ENCODE measurements at places on chromosomes 16 and 17.

DNA sequence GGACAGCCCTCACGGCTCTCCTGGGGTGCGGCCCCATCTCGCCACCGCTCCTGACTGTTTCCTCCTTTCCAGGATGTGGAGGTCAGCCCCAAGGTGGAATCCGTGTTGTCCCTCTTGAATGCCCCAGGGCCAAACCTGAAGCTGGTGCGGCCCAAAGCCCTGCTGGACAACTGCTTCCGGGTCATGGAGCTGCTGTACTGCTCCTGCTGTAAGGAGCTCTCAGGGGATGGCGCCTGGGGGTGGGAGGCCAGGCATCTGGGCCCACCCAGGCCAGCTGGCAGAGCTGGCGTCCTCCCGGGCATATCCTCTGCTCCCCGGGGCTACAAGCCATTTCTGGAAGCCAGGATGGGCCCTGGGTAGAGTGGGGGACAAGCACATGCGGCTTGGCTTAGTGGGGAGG is 13.2 kb downstream of the IL34 start:
- no peak for DNase-seq

DNA sequence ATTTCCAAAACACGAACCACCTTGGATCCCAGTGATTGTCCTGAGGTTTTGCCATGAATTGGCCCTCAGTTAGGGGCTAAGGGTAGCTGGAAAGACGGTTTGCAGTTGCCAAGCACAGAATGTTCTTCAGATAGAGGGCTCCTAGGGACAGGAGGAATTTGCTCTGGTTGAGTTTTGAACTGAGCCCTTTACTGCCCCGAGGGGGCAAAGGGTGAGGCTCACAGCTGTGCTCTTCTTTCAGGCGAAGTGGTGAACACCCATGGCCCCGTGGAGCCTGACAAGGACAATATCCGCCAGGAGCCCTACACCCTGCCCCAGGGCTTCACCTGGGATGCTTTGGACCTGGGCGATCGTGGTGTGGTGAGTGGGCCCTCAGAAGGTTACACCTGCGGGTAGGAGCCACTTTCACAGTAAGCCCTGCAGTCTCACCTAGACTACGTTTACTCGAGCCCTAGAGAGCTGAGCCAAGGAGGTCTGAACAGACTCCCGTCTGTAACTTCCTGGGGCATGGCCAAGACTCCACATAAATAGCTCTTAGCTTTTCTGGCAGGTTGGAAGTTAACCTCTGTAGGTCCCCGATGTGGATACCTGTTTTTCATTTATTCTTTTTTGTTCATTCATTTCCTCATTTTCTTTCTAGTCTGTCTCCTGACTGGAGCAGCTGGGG is 32.5 kb downstream of the NMT1 start:
- DNase-seq: no peak

GRCh38 chr16:26601335-26601734 is 465.4 kb upstream of the C16orf82 start:
- no peak for DNase-seq

GRCh38 chr16:80171746-80172145 is 369.0 kb upstream of the DYNLRB2 start:
- no peak for DNase-seq

DNA sequence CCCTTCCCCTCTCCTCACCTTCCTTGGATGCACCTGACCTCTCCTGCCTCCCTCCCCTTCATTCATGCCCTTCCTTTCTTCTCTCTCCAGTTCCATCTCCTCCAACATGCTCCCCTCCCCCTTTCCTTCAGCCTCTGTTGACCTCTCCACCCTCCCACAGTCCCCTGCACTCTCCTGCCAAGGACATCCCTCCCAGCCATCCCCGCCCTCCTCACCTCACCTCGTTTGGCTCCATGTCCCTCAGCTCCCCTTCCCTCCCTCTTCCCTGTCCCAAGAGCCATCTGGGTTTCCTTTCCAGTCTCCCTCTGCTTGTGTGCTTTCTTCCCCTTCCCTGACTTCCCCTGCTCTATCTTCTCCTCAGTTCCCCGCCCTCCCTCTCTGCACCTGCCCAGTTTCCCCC is 819.7 kb downstream of the KCNJ18 start:
- no peak for DNase-seq

- no peak for DNase-seq
Measured at GRCh38 chr17:39923836-39924690, 3.3 kb downstream of the ORMDL3 start.

GRCh38 chr16:11699234-11699894 is 31.1 kb downstream of the SNN start:
- no peak for DNase-seq

GRCh38 chr17:1960545-1960912 is 64.6 kb downstream of the RTN4RL1 start:
- DNase-seq: no peak

DNA sequence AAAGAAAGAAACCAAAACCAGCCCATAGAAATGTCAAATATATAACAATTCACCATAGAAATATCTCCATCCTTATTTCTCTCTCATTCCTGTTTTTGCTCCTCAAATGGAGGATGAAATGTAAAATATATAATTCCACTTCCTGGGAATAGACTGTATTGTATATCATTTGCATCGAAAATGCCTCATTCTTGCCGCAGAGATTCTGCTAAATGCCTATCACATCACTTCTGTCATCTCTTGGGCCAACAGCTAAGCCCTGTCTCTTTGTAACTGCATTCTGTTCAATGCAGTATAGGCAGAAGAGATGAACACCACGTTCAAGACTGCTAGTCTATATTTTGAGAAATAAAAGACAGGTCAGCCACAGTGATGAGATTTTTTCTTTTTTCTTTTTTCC is 956.3 kb upstream of the SOX9 start:
- DNase-seq: no peak

- no peak for DNase-seq
Measured at GRCh38 chr16:50268352-50268751, 2.0 kb downstream of the ADCY7 start.

DNA sequence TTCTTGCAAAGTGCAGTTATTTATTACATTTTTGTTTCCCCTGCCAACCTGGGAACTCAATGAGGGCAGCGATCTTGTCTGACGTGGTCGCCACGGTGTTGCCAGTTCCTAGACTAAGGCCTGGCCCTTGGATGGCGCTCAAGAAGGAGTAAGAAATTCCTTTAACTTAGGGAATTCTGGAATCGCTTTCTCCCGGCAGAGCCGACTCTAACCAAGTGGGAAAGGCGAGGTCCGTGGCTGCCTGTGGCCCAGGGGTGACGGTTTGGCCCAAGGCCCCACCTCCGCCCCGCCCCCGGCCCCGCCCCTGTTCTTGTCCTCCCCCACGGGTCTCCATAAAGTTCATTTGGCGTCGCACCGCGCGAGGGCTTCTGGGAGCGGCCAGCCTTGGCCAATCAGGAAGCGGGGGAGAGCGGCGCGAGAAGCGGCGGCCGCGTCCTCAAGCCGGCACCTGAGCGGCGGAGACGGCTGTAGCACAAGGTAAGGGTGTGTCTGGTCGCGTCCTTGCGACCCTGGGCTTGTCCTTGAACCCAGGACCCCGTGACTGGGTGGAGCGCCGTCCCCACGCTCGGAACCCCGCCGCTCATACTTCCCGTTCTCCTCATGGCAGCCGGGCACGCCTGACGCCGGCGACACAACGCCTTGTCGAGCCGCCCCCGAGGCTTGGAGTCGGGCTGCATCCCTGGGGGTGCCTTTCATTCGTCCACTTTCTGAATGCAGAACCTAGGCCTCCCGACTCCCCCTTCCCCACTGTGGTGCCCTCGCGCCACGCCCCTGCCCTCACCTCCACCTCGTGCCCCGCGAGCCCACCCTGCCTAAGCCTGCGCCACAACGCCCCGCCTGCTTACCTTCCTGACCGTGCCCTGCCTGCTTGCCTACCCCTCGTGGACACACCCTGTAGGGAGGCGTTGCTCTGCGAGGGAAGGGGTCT is at the start of gene NUP93:
NUP93 (plus strand) TSS at position 395 of the 928 bp plus-strand sequence. CDS start 18,119 bp downstream, outside the sequence.
- DNase-seq: peak; percentile 85

DNA sequence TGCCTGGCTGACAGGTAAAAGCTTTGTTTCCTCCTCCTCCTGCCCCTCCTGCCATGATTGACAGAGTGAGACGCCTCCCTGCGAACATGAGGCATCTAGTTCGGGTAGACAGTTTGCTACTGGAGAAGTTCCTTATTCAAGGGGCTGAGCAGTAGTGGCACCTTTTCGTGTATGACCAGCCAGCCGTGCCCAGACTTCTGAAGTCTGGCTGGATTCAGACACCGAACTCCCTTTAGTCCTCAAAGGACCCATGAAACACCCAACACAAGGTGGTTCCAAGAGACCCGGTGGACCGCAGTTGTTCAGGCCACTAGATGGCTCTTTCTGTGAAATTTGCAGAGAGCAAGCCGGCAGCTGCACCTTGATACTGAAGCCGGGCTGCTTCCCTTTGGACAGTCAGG is 192.8 kb downstream of the XYLT1 start:
- no peak for DNase-seq

DNA sequence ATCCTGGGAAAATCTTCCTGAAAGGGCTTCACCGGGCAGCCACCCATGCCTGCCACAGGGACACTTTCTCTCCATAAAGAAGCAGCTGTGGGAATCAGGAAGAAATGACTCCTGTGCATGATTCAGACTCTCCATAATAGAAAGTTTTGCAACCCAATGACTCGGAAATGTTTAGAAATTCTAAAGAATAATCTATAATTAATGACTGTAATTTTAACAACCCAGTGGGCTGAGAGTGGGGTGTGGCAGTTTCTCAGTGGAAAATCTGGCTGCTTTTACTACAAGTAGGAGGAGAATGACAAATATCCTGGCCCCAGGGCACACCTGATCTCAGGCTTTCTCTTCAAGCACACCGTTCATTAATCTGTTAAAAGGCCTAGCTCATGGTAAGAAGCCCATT is 25.7 kb downstream of the IRF8 start:
- DNase-seq: no peak

DNA sequence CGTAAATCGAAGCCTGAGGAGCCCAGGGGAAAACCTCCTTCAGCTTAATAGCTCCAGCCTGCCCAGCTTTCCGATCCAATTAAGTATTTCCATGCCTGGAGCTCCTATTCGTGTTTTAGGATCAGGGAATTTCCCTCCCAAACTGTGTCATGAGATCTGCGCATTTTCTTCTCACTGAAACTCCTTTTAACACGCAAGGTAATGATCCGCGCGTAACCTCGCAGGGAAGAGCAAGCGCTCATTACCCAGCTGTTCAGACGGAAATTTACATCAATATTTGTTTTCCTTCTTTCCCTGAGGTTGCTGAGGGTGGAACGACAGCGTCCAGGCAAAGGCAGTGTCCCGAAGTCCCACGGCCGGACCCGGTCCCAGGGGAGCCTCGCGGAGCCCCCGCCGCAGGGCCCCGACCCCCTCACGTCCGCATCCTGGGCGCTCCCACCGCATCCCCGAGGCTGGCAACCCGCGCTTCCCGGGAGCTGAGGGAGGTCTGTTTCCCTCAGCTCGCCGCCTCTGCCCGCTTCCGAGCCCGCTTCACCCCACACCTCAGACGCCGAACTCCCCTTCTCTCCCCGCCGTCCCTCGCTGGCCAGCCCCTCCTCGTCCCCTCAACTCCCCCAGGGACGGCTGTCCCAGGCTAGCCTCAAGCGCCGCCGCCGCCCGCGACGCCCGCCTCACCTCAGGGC is 415 bp downstream of the ABCA5 start:
- no peak for DNase-seq

- peak; percentile 32 for DNase-seq
Measured at GRCh38 chr17:16873174-16874035, 98.5 kb downstream of the TNFRSF13B start.

DNA sequence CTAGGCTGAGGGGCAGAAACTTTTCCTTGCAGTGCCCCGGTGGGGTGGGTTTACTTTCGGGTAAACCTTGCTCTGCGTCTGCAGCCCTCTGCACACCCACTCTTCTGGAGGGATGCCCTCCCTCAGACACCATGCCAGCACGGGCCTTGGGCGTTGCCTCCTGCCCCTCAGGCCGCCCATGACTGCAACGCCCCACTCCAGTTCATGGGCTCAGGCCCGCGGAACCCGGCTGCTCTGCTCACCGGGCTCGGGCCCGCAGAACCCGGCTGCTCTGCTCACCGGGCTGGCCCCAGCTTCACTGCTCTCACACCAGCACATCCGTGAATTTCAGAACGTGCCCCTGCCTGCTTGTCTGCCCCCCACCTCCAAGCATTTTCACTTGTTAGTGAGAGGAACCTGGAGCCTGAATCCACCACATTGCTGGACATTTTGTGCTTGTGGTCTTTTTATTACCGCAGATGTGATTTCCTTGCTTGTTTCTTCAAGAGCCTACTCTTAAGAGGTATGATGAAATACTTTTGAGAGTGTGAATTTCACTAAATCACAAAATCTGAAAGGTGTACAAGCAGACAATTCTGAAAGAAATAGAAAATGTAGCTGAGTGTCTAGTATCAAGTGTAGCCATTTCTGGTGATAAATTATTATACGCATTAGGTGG is 130.9 kb downstream of the RPTOR start:
- DNase-seq: no peak

GRCh38 chr16:4685776-4686496 is 7.4 kb upstream of the NUDT16L1 start:
- no peak for DNase-seq

GRCh38 chr16:30609002-30609925 is 925 bp downstream of the ZNF689 start:
- peak; percentile 27 for DNase-seq

- DNase-seq: no peak
Measured at GRCh38 chr17:77206158-77206956, 65.6 kb downstream of the SEC14L1 start.

DNA sequence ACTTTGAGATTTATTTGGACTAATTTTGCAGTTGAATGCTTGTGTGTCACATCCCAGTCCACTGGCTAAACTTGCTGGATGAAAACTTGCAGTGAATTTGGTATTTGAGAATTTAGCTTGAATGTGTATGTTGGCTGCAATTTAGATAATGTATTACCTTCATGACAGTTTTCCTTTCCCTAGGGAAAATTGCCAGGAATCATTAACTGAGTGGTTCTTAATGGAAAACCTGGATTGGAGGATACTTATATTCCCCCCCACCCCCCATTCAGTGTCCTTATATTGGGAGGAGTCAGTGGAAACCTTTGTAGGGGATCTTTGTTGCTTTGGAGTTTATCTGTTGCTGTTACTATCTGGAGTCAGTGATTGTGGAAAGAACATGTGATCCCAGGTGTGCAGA is 67.6 kb downstream of the KPNA2 start:
- DNase-seq: no peak

GRCh38 chr17:13374203-13375143 is 227.3 kb downstream of the HS3ST3A1 start:
- DNase-seq: no peak

GRCh38 chr16:85428899-85429775 is 184.0 kb upstream of the GSE1 start:
- no peak for DNase-seq

GRCh38 chr17:13385481-13385911 is 216.2 kb downstream of the HS3ST3A1 start:
- DNase-seq: no peak

DNA sequence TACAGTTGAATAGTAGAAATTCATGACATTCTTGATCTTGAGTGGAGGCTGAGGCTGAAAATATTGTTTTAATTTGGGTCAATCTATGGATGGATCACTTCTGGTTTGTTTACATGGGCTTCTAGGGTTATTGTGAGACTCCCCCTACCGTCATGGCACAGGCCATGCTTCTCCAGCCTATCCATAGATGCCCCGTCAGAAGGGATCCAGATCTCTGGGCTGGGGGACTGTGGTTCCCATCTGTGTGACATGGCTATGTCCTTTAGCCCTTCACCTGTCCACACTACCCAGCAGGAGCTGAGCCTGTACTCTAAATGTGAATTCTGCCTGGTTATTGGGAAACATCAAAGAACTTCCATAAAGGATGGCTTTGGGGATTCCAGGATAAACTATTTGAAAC is 160.4 kb downstream of the ABCC12 start:
- DNase-seq: no peak

Measured in stimulated activated CD8-positive, alpha-beta memory T cell treated with anti-CD3 and anti-CD28 coated beads, Interleukin-2, amount 100 ng/mL, for 48 hours (primary cell).